Stimulated activated CD8-positive, alpha-beta memory T cell treated with anti-CD3 and anti-CD28 coated beads, Interleukin-4, amount 100 ng/mL, for 4 hours (primary cell): ENCODE measurements at places on chromosomes 6 and 20.
A peak's percentile ranks its signal among the peaks of the same experiment; 100 is the strongest.

- no peak for DNase-seq
Measured at GRCh38 chr6:41257369-41258195, 28.9 kb downstream of the TREM1 start.

DNA sequence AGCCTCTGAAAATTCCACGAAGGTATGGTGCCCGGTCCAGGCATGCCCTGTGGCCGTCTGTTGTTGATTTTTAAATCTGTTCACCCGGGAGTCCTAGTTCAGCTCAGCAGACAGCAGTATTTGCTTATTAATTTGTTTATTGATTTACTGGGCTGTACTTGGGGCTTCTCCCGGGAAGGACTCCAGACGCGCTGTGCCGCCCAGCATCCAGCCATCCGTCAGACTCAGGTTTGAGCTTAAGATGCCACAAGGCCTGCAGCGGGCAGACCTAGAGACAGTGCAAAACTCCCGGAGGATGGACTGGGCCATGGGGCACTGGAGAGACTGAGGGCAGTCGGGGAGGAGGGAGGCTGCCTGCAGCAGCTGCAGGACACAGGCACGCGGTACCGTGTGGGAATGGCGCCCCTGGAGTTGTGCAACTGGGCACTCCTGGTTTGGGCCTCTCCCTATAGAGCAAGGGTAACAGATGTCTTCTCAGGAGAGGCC lies 17.3 kb upstream of the CCDC167 start:
- no peak for DNase-seq

GRCh38 chr6:134065706-134066105 lies 13.3 kb upstream of the SLC2A12 start:
- DNase-seq: no peak

- DNase-seq: peak; percentile 32
Measured at GRCh38 chr20:45987108-45987780, 15.2 kb upstream of the ZNF335 start.

DNA sequence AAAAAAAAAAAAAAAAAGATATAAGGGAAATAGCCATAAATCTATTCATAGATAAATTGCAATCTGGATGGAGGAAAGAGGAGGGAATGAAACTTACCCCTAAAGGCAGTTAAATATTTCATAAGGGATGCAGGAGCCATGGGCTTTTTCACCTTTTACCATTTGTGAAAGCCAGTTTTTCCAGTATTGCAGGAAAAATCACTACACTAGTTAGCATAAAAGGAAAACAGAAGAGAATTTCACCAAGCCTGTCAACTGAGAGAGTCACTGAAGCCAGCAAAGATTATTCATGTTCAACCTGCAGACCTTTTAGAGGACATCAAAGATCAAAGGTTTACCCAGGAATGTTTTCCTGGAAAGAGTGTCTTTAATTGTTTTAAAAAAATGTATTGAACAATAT lies 969.7 kb downstream of the KIF16B start:
- no peak for DNase-seq

DNA sequence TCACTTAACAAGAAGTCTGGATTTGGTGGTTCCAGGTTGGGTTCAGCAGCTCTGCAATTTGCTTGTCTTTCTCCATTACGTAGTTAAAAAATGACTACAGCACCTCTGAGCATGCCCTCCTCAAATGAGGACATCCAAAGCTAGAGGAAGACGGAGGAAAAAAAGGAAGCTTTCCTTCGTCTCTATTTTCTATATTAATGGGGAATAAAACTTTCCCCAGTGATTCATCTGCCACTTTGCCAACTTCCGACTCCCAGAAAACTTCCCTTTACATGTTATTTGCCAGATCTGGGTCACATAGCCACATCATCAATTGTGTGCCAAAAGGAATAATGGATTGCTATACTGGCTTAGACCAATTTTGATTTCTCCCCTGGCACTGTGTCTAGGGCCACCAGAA lies 69.5 kb downstream of the ZFAND3 start:
- no peak for DNase-seq

- no peak for DNase-seq
Measured at GRCh38 chr20:2026514-2026913, 32.7 kb upstream of the PDYN start.
